ENCODE measurements at places on chromosomes 5 and 9.

DNA sequence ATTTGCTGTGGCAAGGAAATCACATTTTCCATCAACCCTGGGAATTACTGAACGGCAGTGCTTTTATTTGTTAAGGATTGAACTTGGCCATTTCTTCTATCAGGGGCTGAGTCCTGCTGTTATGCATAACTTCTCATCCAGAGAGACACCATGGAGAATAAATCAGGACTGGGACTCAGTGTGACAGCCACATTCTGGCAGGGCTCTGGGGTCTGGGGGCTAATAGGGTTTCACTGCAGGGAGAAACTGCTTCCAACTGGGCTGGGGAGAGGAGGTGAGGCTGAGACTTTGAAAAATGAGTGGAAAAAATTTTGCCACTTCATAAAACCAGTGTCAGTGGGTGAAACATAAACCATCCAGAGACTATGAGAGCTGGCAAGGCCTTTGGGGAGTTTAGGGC, 95.7 kb upstream of the ALDH1B1 start:
- DNase-seq = no peak

- no peak for DNase-seq
Observed at GRCh38 chr5:143790457-143791112, 21.4 kb upstream of the HMHB1 start.

GRCh38 chr9:89223396-89223977, 44.9 kb upstream of the SHC3 start:
- no peak for DNase-seq

GRCh38 chr9:95732802-95733688, 142.4 kb upstream of the ERCC6L2 start:
- DNase-seq = no peak

GRCh38 chr5:114649878-114650277, 288.0 kb downstream of the KCNN2 start:
- no peak for DNase-seq

DNA sequence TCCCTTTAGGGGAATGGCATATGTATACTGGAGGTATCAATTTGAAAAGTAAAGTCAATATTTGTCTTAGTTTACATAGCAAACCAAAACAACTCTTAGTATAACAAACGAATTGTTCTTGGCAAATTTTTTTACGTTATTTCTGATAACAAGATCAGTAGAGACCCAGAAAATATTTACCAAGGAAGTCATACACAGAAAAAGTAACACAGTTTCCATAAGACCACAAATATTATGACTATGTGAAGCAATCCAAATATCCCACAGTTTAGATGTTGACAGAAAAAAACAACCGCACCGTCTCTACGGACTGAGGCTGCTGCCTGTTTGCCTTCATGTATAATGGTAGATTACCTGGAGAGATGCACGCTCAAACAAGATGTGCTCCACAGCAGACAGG, 46.5 kb upstream of the DAPK1 start:
- DNase-seq = no peak

GRCh38 chr5:131966551-131966950, 21.1 kb upstream of the MEIKIN start:
- DNase-seq = no peak

GRCh38 chr5:1360861-1361260, 16.0 kb upstream of the CLPTM1L start:
- no peak for DNase-seq

DNA sequence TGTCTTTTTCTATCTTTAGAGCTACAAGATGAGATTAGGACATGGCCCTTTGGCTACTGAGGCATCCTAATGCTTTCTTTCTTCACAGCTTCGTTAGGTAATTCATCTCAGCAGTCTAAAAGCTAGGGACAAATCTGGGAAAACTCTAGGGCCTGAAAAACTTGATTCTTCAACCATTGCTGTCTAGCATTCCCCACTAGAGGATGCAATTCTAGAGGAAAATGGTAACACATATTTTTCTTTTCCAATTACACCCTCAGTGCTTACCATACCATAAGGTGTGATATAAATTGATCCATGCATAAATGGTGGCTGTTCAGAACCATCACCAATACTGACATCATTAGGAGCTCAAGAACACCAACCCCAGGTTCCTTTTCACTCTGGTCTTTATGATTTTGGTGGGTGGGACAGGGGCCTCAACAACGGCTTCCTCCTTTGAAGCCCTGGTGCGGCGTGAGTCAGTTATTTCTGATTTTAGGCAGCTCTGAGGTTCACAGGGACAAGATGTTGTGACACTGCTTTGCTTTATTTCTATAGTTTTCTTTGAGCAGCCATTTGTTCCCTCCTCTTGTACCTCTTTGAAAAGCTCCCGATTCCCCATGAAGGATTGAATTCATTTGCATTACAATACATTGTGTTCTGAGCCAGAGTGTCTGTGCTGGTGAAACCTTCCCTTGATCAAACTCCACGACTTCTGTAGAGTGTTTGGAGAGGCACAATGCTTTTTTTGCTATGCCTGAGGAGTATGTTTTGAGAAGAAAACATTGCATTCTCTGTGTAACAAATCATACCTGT, 526.0 kb upstream of the TRPC7 start:
- no peak for DNase-seq

DNA sequence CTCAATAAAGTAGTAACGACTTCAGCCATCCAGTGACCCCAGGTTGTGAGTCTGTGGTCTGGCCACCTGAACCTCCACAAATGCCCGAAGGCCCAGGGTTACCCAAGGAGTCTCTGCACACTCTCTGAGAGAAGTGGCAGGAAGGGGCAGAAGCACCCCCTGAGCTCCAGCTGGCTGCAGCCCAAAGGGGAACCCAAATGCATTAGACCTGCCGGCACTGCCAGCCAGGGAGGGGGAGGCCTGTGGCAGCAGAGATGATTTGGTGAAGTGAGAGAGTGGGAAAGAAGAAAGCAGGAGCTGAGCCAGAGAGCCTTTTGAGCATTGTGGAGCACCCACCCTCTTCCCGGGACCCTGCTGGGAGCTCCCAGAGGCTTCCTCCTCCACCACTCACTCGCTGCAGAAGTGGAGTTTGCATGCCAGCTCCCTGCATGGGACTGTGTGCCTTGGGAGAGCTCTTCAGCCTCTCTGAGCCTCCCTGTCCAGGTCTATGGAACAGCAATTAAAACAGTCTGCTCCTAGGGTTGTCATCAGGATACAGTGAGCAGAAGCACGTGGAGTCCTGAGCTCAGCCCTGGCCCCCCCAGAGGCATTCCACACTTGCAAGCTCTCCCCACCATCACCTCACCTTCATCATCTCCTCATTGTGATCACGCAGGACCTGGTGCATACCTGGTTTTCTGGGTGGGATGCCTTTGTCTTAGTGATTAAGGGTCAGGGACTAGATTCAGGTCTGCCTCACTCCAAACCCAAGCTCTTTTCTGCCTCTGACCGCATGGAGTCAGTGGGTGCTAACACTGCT, 13.8 kb upstream of the ANGPTL2 start:
- no peak for DNase-seq

GRCh38 chr9:134336228-134336627, 10.0 kb downstream of the RXRA start:
- DNase-seq = no peak

DNA sequence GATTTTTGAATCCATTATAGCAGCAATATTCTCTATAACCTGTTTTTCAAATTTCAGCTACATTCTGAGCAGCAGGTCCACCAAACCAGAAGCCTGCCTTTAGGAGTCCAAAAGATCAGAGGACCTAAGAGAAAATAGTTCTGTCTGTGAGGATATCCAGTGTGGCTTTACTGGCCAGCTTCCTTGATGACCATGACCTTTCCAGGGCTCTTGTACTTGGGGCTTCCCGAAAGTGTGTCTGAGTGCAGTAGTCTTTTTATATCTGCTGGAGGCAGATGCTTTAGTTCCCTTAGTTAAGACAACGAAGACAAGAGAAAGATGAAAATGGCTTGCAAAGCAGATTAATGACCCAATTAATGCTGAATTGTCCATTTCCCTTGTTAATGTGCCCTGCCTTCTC, 72.4 kb downstream of the SGCD start:
- no peak for DNase-seq

- no peak for DNase-seq
Observed at GRCh38 chr5:110413856-110414255, 312.6 kb downstream of the TMEM232 start.

- no peak for DNase-seq
Observed at GRCh38 chr9:136421791-136422190, 11.3 kb downstream of the PMPCA start.

- DNase-seq = no peak
Observed at GRCh38 chr5:80067531-80068245, 32.5 kb downstream of the THBS4 start.

DNA sequence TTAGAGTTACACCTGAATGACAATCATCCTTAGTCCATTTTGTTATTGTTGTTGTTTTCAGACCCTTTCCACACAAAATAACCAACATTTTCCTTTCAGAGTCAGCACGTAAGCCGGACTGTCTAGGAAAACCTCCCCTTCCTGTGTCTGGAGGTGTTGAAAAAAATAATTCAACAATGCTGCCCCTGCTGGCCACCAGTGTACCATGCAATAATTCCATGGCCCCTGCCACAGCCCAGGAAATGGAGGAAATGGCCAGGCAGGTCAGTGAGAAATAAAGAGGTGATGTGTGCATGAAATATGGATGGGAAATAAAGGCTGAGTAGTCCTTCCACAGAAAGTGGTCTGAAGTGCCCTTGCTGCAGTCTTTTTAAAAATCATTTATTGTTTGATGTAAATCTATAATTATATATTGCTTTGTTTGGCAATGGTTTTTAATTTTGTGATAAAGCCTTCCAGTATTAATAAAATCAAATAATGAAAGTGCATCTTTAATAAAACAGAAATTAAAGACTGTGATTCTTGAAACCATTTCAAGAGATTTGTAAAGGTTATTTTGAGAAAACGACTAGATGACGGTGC, 152.8 kb upstream of the PAPPA start:
- no peak for DNase-seq

- DNase-seq = no peak
Observed at GRCh38 chr9:15453956-15454355, 31.3 kb downstream of the SNAPC3 start.

DNA sequence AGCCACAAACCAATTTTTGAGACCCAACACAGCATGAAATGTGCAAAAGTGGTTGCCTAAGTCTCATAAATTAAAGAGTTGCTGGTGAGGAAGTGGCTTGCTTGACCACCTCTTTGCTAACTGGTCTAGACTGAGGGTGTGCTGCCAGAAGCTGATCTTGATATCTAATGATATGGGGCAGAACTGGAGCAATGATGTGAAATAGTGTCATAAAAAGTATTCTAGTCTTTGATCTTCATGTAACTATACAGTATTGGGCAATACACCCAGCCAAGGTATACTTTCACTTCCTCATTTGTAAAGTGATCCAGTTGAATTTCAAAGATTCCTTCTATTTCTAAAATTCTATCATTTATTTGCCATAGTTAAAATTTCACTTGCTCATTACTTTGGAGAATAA, 5.9 kb upstream of the YTHDC2 start:
- no peak for DNase-seq

- peak; percentile 97 for DNase-seq
Observed at GRCh38 chr5:143245929-143246561, 157.4 kb downstream of the NR3C1 start.

DNA sequence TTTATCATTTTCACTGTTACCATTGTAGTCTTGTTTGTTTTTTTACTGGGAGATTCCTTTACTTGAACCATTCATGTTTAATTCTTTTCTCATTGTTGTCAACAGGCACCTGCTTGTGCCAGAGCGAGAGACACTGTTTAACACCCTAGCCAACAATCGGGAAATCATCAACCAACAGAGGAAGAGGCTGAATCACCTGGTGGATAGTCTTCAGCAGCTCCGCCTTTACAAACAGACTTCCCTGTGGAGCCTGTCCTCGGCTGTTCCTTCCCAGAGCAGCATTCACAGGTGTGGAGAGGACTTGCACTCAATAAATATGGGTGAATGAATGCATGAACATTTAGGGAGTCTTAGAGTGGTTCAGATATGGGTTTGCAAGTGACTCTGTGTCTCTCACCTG, 37.5 kb downstream of the NUP214 start:
- no peak for DNase-seq

- DNase-seq = no peak
Observed at GRCh38 chr5:150338546-150338945, 19.0 kb upstream of the TCOF1 start.

GRCh38 chr9:106066940-106067524, 372.7 kb downstream of the TMEM38B start:
- no peak for DNase-seq

Data from IMR-90 (cell line).